ENCODE measurements at places on chromosomes 1 and 21.

DNA sequence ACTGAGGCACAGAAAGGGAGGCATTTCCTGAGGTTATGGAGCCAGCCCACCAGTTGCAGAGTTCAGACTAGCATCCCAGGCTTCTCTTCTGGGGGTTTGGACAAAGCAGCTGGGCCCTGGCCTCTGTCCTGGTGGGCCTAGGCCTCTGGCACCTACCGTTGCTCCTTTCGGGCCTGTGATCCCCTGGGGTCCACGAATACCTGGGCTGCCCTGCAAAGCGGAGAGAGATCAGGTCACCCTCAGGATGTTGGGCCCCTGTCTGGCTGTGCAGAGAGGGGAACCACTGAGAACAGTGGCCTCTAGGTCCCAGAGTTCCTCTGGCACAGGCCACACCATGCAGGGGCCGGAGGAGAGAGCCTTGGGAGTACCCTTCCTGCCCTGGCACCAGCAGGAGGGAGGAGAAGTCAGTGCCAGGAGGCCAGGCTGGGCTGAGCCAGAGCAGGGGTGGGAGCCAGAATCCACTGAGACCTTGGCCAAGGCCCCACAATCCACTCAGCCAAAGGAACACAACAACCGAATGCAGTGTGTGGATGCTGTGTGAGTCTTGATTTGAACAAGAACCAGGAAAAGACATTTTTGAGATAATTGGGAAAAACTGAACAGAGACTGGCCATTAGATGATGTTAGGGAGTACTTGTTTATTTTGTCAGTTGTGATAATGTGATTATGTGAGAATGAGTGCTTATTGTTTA is 8.9 kb downstream of the COL9A2 start:
- DNase-seq = peak; percentile 34

DNA sequence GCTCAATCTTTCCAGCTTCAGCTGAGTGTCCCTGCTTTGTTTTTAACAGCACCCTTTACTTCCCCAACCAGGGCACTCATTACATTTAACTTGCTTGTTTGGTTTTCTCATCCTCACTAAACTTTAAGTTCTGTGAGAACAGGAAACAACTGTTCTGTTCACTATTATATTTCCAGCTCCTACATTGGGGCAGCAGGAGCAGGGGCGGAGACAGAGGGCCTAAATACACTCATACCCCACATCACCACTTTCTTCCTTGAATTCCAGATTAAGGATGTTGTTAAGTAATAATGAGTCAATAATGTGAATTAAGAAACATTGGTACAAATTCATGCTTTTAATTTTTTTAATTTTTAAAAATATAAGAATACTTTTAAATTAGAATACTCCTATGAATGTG is 6.0 kb downstream of the DRAM2 start:
- DNase-seq = no peak

DNA sequence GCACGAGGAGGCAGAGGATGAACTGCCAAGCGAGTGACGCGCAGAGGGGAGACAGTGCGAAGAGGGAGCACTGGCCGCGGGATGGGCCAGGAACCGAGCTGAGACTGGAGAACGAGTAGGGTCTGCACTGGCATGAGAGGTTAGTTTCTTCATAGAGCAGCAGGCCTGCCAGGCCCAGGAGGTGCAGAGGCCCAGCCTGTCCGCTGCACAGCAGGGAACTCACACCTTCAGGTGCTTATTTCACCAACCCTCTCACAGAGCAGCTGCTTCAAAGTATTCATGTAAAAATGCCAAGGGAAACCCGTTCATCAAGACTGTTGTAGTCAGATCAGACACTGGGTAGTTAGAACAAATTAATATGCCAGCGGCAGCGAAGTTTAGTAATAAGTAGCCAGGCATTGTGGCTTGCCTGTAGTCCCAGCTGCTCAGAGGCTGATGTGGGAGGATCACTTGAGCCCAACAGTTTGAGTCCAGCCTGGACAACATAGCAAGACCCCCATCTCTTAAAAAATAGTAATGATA is 144.5 kb downstream of the SLC45A1 start:
- DNase-seq = no peak

GRCh38 chr1:85316321-85316720 is 39.9 kb upstream of the BCL10 start:
- no peak for DNase-seq

- no peak for DNase-seq
Measured at GRCh38 chr1:84861988-84862644, 30.9 kb downstream of the LPAR3 start.

GRCh38 chr1:86774305-86775295 is 70.2 kb downstream of the SH3GLB1 start:
- DNase-seq = peak; percentile 6

- DNase-seq = no peak
Measured at GRCh38 chr1:213987927-213988506, at the start of gene PROX1. TSS of gene PROX1 (plus strand) at chr1:213987973. CDS start at chr1:213996536, 8,563 bp downstream.

DNA sequence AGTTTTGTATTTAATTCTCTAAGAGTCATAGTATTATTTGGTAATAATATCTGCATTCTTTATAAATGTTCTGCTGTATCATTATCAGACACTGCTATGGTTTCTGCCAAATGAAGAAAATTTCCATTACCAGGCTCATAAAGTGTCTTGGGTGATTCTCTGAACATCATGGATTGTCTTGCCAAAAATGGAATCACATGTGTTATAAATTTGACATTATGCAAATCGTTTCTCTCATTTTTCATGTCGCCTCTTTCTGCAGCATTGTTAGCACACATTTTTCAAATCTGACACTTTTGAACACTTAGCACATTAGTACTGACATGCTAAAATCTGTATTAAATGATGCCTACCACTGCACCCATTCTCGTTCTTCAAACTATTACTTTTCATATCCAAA is 74.2 kb upstream of the NEK7 start:
- no peak for DNase-seq

DNA sequence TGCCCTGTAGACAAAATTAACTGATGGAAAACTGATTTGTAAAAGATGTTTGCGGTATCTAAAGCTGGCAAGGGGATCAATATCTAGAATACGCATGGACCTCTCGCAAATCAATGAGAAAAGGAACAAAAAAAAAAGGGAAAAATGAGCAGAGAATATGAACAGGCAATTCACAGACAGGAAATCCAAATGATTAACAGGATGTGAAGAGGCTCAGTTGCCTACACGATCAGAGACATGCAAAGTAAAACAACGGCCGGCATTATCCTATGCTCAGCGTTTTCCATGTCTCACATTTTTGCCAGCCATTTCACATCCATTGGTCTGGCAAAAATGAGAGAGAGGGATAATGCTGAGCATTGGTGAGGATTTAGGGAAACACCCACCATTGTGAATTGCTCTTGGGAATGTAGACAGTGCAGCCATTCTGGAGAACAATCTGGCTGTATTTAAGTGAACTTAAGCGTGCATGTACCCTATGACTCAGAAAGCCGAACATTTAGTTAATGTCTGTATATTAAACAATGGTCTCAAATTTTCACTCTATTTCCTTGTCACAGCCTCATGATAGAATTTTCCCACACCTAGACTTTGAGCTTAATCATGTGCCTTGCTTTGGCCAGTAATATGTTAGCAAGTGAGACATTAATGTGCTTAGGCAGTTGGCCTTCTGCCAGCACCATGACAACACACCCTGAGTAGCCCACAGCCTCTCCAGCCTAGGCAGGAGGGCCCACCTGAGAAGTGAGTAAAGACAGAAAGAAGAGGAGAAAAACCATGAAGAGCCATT is 61.0 kb upstream of the NBPF3 start:
- DNase-seq = no peak

GRCh38 chr1:236127045-236127444 is 15.3 kb upstream of the GPR137B start:
- no peak for DNase-seq

- DNase-seq = no peak
Measured at GRCh38 chr1:157056269-157056668, 10.7 kb upstream of the ARHGEF11 start.

GRCh38 chr1:83889707-83890106 is 109.2 kb downstream of the TTLL7 start:
- no peak for DNase-seq

GRCh38 chr1:99763956-99764355 is 2.5 kb downstream of the FRRS1 start:
- no peak for DNase-seq

DNA sequence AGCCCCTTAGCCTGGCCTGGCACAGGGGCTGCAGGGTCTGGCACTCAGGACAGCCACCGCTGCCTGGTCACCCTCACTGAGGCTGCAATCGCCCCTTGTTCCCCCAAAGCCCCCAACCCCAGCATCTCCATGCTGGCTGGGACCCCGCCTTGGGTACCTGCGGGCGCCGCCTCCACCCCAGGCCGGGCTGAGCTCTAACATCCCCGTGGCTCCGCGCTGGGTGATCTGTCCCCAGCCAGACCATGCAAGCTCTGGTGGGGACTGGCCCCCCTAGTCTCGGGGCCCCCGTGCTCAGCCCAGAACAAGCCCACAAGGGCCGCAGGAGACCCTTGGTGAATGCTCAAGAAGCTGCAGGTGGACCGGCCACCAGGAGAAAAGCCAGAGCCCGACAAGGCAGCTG is 62.4 kb downstream of the MEGF6 start:
- DNase-seq = no peak

- DNase-seq = no peak
Measured at GRCh38 chr1:156508955-156509234, 8.3 kb upstream of the MEF2D start.

- DNase-seq = no peak
Measured at GRCh38 chr21:31909153-31910073, 36.6 kb downstream of the HUNK start.

GRCh38 chr1:183687546-183688304 is 34.6 kb upstream of the APOBEC4 start:
- no peak for DNase-seq

GRCh38 chr1:222370913-222371675 is 176.8 kb downstream of the HHIPL2 start:
- DNase-seq = no peak

GRCh38 chr1:63799307-63799706 is 25.5 kb downstream of the ROR1 start:
- DNase-seq = no peak

DNA sequence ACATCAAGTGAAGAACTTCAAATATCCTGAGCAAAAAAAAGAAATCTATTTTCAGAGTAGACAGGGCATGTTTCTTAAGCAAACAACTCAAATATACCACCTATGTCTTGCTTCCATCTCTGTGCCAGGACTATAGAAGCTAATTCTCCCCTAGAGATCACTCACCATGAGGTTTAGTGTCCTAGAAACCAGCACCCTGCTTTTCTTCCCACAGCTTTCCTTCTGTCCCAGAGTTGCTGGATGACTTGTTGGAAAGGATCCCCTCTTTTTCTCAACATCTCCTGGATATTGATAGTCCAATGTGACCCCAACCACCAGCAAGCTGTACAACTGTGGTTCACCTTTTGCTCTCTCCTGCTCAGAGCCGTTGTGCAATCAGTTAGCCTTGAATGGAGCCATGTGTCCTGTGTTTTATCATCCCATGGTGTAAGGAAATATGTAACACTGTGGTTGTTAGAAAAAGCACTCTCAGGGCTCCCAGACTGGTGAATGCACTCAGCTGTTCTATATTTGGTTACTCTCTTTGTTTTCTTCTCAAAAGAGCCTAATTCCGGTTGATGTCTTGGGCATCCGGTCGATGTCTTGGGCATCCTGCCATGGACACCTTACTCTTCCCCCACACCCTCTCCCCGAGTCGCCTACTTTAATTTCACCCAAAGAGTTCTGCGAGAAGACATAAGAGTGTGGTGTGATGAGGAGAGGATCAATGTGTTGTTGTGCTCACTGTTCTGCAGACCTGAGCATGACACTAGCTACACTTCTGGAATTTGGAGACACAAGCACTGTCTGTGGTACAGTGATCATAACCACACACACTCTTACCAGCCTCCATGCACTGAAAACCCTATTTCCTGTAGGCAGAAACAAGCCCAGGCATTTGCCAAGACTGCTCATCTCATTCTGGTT is 1.7 kb downstream of the TNFSF4 start:
- no peak for DNase-seq

- no peak for DNase-seq
Measured at GRCh38 chr1:156366378-156367166, 2.4 kb upstream of the RHBG start.

- DNase-seq = peak; percentile 59
Measured at GRCh38 chr1:37556712-37557196, at the start of gene DNALI1. TSS of gene DNALI1 (plus strand) at chr1:37556940. CDS start at chr1:37556995, 55 bp downstream.

DNA sequence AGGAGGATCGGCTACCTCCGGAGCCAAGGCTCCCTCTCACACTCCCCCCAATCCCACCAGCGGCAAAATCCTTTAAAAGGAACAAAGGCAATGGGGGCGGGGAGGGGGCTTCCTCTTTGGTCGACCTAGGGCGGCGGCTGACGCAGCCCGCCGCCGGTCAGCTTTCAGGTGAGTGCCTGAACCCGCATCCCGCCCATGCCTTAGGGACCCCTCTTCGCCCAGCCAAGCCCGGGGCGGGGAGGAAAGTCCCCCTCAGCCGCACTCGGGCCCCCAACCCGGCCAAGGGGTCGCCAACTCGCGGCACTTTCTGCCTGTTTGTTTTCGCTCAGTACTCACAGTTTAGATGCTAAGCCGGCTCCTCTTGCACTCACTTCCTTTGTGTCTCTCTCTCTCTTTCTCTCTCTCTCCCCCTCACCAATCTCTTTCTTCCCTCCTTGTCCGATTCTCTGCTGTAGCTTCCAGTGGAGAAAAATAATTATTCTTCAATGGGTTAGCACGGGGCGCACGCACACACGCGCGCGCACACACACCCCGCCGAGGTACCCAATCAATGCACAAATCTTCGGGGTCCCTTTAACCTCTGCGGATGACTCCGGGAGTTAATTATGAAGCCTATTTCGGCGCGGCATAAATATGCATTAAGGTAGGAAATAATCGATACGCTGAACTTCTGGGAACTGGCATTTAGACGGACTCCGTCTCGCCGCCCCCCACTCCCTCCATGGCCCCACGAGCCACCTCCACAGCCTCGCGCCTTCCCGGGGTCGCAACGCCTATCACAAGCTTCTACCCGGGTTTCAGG is at the start of gene BLACAT1:
Gene BLACAT1, minus strand, starts transcription at position 465 of the 802 bp plus-strand sequence.
- no peak for DNase-seq

DNA sequence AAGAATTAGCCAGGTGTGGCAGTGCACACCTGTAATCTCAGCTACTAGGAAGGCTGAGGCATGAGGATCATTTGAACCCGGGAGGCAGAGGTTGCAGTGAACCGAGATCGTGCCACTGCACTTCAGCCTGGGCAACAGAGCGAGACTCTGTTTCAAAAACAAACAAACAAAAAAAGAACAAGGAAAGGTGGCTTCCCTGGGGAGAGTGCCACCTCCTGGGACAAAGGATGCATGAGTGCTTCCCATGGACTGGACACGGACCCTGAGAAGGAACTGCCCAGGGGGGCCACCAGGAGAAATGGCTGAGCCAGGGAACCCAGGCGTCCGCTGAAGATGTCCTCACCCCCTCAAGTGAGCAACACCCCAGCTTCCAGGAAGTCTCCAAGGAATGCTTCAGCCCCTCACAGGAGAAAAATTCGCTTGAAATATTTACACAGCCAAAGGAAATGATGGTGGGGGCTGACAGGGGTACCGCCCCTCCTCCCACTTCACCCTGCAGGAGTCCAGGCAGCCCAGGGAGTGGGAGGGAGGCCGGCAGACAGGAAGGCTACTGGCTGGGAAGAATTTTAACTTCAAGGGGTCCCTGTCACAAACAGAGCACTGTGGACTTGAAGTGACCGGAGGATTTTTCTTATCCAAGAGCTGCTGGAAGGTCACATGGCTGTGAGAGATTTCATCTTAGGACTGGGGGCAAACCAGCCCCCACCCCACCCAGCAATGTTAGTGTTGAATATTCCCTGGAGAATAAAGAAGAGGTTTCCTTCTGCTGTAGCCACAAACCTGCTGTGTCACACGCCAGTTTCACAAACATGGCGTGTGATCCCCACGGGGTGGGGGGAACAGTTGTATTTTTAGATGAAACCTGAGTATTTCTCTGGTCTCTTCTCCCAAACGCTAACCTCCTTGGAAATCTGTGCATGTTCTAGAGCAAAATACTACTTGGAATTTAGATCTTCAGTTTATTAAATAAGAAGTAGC is 90.8 kb upstream of the SLC25A33 start:
- DNase-seq = no peak

GRCh38 chr21:26368591-26369320 is 198.2 kb upstream of the APP start:
- no peak for DNase-seq

Data from hypothalamus (tissue), 51 donors.